MCF 10A (cell line): ENCODE measurements at places on chromosomes 6 and 20. TPM values are rescaled to one million over a fixed set of nuclear protein-coding genes. Genes with fewer than 3 reads are reported as not detected.

PRSS35 gene
- not detected in 2 replicates for total RNA-seq

PDRG1 gene
- 12.2 and 16.3 TPM in 2 replicates for total RNA-seq

FIG4 gene
- total RNA-seq = 7.9 and 9.5 TPM in 2 replicates

FAM135A gene
- 20.4 and 22.0 TPM in 2 replicates for total RNA-seq

FKBP1A gene
- total RNA-seq = 209 and 217 TPM in 2 replicates

SLC22A2 gene
- not detected in 2 replicates for total RNA-seq

SLC39A7 gene
- total RNA-seq = 118 and 187 TPM in 2 replicates

MAP7 gene
- 15.4 and 17.2 TPM in 2 replicates for total RNA-seq

HLA-C gene
- 151 and 228 TPM in 2 replicates for total RNA-seq

SUMO4 gene
- 1.6 and 2.1 TPM in 2 replicates for total RNA-seq

CPXM1 gene
- total RNA-seq = not detected in 2 replicates

KAT14 gene
- 15.5 and 16.4 TPM in 2 replicates for total RNA-seq

EFCAB8 gene
- not detected in 2 replicates for total RNA-seq

DLL1 gene
- total RNA-seq = 0.96 and 1.4 TPM in 2 replicates

RGS19 gene
- total RNA-seq = 8.2 and 8.8 TPM in 2 replicates

LKAAEAR1 gene
- total RNA-seq = not detected in 2 replicates

HCRTR2 gene
- total RNA-seq = not detected in 2 replicates

KCNK16 gene
- total RNA-seq = not detected in 2 replicates

REM1 gene
- total RNA-seq = not detected in 2 replicates
